ENCODE measurements at places on chromosomes 1 and 21. TPM values are rescaled to one million over a fixed set of nuclear protein-coding genes. Genes with fewer than 3 reads are reported as not detected.

- DNase-seq, result peak; percentile 82
These were observed 1.7 kb upstream of the ZBTB18 start for GRCh38 chr1:244049162-244050013.

DNA sequence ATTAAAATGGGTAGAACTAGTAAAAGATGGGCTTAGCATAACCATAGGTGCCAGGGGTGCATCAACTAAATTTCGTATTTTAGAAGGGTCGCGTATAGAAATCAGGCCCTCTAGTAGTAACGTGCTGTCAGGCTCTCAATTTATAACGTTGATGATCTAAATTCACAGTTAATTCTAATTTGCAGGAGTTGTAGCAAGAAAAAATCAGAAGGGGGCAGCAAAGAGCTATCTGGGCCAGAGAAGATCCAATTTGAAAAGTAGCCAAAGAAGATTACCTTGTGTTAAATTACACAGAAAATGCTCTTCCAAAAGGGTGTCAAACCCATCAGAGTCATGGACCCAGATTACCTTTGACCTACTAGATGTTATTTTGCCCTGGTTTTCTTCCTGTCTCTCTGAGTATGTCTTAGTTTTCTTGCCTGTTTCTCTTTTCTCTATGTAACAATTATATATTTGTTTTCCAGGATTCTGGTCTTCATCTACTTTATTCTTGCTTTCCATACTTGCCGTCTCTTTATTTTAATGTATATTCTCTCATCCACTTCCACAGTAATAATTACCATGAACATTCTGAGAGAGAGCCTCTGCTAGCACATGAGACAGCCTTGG, 1030.9 kb downstream of the AMY1C start:
- no peak for DNase-seq

DNA sequence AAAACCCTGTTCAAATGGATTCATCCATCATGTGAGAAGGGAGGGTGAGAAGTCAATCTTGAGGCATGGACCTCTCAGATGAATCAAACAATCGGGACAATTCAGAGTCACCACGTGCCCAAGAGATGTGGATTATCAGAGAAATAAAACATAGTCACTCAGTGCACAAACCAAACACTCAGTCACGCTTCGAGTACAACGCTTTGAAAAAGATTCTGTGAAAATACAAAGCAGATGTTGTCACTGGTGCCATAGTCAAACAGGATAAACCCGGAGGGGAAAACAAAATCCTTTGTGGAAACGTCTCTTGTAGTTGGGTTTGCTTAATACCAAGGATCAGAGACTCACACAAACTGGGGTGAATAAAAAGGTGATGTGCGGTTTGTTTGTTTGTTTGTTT, 188.4 kb downstream of the RRAGC start:
- no peak for DNase-seq

- no peak for DNase-seq
These were observed at the start of gene FASLG for GRCh38 chr1:172658871-172659453. TSS of gene FASLG (plus strand) at chr1:172659103. CDS start at chr1:172659202, 99 bp downstream.

- DNase-seq, result no peak
These were observed 339.7 kb downstream of the PTPRC start for GRCh38 chr1:198978523-198978922.

DNA sequence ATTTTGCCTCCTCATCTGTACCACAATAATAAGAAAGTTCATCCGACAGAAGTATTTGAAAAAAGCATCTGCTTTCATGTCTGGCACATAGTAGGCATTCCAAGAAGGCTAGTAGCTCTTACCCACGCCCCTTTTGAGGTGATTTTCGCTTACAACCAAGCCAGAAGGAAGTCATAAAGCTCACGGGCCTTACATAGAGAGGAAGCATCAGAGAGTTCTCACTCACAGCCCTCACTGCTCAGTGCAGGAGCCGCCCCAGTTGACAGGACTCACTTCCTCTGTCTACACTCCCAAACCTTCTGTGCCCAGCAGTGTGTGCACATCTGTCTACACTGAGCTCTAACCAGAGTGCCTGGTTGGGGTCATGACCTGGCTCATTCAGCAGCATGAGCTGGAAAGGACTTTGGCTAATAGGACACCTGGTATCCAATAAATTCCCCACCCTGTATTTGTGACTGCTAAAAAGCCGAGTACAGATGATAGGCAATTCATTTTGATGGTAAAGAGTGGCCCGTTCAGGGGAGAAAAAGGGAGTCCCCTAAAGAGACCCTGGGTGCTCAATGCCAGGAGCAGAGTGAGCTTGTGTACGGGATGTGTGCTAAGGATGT, 36.8 kb upstream of the DUSP10 start:
- DNase-seq, result no peak

GRCh38 chr1:204443871-204444581, 32.4 kb upstream of the PPP1R15B start:
- no peak for DNase-seq

GRCh38 chr1:37861151-37861550, 1.8 kb upstream of the MTF1 start:
- no peak for DNase-seq

DNA sequence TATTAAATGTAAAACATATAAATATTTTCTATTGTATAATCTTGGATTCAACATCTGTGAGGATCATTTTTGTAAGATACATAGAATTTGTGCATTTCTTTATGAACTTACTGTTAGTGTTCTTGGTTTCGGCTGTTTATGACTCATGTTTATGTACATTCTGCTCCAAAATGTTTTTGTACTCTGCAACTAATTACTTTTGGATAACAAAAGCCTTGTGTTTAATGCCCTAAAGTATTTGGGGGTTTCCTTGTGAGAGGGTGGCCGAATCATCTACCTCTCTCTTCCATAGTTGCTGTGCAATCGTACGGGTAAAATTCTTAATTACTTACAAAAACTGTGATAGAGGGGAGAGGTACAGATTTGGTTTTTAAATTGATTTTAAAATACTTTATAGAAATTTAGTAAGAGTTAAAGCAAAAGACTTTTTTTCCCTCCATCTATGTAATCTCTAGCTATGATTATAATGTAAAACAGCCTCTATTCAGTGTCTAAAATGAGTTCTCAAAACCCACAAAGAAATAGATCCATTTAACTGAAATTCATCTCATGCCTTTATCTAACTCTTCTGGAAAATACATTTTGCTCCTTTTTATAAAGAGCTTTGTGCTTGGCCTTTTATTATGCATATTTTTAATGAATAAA, 38.7 kb upstream of the LRRC8C start:
- no peak for DNase-seq

GRCh38 chr1:41449326-41449921, 35.1 kb downstream of the EDN2 start:
- no peak for DNase-seq

DNA sequence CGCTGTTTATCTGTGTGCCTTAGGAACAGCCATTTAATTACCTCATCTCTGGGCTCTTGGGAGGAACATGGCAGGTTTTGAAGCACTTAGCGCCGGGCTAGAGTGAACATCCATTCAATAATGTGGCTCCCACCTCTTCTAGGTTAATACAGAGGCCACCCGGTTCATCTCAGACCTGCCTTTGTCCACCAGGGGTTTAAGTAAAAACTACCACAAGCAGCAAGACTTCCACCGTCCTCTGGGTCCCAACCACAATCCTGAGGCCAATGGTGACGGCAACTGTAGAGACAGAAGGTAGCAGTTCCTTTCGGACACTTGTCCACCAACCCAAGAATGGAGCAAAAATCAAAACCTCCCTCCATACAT, 924 bp upstream of the DDOST start:
- no peak for DNase-seq

DNA sequence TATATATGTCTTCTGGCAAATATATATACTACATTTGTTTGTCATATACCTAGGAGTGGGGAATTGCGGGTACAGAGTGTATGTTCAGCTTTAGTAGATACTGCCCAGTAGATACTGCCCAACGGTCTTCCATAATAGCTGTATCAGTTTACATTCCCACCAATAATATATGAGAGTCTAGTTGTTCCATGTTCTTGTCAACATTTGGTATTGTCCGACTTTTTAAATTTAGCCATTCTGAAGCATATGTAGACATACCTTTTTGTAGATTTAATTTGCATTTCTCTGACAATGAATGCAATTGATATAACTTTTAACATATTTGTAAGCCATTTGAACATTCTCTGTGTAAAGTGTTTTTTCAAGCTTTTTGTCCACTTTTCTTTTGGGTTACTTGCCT, 99.0 kb upstream of the HIVEP3 start:
- no peak for DNase-seq

DNA sequence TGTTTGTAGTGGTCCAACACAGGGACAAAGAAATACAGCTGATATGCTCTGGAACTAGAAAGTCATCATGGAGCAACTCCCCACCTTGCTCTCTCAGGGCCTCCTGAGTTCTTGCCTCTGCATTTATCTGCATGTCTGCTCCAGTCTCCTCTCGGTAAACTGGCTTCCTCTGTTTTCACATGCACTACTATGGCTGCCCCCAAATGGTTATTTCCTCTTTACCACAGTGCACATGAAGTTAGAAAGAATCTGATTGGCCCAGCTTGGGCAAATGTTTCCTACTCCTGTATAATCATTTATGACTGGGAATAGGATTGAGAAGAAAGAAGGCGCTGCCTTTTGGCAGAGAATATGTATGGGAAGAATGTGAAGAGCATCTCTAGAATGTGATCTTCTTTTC, 16.5 kb upstream of the PSMB2 start:
- no peak for DNase-seq

- DNase-seq, result no peak
These were observed 158.8 kb upstream of the NFIA start for GRCh38 chr1:60923389-60924087.

GRCh38 chr1:17004466-17005364, 7.0 kb downstream of the ATP13A2 start:
- DNase-seq, result no peak

DNA sequence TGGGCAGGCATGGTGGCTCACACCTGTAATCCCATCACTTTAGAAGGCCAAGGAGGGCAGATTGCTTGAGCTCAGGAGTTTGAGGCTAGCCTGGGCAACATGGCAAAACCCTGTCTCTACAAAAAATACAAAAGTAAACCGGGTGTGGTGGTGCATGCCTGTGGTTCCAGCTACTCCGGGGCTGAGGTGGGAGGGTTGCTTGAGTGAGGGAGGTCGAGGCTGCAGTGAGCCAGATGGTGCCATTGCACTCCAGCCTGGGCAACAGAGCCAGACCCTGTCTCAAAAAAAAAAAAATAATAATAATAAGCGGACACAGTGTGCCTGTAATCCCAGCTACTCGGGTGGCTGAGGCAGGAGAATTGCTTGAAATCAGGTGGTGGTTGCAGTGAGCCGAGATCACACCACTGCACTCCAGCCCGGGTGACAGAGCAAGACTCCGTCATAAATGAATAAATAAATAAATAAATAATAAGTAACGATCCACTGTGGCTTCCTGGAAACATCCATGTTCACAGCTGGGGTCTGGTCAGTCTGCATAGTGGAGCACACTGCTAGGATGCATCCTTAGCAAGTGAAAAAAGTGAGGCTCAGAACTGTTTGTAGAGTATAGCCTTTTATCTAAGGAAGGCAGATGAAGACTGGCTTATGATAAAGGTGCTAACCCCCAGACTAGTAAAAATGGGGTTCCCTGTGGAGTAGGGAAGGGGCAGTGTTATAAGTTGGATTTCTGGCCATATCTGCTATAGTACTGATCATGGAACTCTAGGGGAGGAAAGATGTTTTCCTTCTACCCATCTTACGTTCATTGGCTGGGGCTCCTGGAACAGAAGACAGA, 15.7 kb downstream of the PKNOX1 start:
- DNase-seq, result no peak

- no peak for DNase-seq
These were observed 4.9 kb downstream of the CAMK2N1 start for GRCh38 chr1:20480951-20481617.

DNA sequence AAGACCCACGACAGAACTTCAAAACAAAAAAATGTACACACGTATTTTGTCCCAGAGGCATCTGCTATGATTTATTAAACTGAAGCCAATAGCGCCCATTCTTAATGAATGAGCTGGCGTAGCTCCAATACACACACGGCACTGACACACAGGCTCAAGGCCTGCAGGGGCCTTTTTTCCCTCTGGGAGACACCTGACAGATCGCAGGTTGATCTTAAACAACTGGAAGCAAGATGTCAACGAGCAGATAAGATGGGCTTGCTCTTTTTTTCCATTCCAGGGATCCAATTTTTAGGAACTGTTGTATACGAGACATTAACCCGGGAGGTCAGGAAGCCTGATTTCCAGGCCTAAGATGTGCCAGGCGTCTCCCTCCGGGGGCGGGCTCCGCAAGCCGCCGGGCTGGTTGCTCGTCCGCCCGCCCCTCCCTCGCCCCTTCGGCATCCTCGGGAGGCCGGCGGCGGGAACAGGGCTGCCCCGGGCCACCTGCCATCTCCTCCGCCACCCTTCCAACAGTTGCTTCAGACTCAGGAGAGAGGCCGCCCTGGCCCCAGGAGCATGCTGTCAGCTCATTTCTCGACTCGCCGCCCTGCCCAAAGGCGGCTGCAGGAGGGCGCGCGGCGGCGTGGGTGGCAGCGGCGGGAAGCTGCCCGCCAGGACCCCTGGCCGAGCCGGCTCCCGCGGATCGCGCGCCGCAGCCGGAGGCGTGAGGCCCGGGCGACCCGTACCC, 735 bp downstream of the TTC13 start:
- peak; percentile 54 for DNase-seq

DNA sequence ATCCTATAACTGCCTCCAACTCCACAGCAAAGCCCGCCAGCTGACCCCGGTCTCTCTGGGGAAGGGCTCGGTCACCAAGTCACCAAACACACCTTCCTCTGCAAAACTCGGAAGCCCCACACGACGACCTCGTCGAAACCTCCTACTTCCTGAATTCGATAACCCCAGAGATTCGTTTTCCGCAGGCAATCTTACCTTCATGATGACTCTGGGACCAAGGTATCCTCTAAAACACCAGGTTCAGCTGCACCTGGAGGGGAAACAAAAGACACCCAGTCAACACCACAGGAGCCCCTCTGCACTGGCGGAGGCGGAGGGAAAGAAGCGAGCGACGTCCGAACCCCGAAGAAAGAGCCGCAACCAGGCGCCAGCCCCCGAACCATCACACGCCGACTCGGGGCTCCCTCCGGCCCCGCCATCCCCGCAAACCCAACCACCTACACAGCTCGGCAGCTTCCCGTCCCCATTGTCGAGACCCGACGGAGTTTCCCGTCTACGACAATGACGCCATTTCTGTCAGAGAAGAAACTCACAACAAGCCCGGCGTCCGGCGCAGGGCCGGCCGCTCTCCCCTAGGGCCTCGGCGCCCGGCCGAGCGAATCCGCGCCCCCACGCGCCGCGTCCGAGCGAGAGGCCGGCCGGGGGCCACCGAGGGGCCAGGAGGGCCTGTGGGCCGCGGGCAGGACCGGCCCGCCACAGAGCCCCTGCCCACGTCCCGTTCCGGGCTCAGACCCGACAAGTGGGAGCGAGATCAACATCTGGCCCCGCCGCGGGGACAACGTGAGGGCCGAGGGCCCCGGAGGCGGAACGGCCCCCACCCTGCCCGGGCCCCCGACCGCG, 1.0 kb downstream of the ARID4B start:
- peak; percentile 68 for DNase-seq

GRCh38 chr1:110060034-110060661, 10.3 kb downstream of the ALX3 start:
- DNase-seq, result peak; percentile 69

DYNLT4 gene
- total RNA-seq, result not detected

IQGAP3 gene
- 6.1 TPM for total RNA-seq

FOXO6 gene
- 11.7 TPM for total RNA-seq

TTC24 gene
- not detected for total RNA-seq

ANKRD34A gene
- total RNA-seq, result 0.59 TPM

SLAMF9 gene
- not detected for total RNA-seq

CGN gene
- 2.0 TPM for total RNA-seq

TARS2 gene
- 38.7 TPM for total RNA-seq

SERPINC1 gene
- not detected for total RNA-seq

PKP1 gene
- total RNA-seq, result not detected

FAM229A gene
- 21.8 TPM for total RNA-seq

RYR2 gene
- 47.0 TPM for total RNA-seq

HENMT1 gene
- total RNA-seq, result 15.9 TPM

Measured in glutamatergic neuron (in vitro differentiated cells).